ENCODE measurements at places on chromosomes 3 and 15.

DNA sequence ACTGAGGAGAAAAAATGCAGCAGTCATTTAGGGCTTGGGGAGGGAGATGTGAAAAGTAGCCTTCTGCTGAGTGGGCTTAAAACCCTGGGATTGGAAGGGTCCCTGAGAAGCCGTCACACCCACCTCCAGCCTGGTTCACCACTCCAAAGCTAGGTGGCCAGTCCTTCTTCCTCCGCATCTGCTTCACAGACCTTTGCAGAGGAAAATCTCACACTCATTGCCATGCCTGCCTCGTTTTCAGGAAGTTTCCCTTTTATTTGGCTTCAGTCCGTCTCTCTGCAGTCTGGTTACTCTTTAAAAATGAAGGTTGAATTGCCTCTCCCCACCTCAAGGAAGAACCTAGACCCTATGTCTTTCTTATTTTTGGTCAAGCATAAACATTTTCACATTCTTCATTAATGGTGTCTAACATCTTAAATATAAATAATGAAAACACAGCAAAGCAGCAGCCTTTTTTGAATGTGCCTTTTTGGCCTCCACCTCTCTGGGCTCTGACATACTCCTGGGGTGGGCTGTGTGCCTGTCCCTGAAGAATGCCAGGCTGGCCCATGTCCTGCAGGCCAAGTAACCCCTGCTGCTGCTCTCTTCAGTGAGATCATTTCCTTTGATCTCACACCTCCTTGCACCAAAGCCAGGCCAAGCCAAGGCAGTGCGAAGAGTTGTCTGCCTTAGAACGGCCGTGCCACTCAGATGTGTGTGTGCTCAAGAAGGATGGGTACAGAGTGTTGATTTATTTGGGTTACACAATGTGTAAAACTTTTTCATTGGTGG, 11.0 kb downstream of the MRAS start:
- DNase-seq = no peak

GRCh38 chr3:188916934-188917401, 254.8 kb upstream of the TPRG1 start:
- no peak for DNase-seq

- DNase-seq = no peak
These were observed 471.2 kb downstream of the NR2F2 start for GRCh38 chr15:96801576-96802150.

DNA sequence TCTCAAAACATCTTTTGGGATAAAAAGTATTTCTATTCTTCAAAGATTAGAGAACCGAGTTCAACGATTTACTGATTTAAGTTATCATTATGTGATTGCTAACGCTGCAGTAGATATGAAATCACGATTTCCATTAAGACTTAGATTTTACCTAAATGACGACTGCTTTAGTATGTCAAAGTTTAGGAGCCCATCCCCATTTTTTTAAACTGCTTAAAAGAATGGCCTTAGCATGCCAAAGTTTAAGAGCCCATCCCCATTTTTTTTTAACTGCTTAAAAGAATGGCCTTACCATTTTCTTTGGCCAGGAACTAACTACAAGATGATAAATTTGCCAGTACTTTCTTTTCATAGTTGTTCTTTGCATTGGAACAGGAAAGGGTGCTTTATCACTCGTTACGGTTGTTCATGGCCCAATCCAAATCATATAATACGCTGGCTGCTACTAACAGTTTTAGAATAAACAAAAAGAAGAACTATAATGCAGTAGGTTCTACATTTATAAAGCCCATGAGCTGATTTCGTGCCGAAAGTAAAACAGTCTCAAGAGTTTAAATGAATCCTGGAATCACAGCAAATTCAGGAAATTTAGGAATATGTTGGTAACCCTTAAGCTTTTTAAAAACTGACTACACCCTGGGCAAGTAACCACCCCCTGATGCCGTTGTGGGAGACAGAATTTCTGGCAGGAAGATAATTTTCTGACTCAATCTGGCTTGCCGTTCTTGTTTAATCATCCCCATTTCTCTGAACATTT, 869 bp upstream of the TSC22D2 start:
- no peak for DNase-seq

DNA sequence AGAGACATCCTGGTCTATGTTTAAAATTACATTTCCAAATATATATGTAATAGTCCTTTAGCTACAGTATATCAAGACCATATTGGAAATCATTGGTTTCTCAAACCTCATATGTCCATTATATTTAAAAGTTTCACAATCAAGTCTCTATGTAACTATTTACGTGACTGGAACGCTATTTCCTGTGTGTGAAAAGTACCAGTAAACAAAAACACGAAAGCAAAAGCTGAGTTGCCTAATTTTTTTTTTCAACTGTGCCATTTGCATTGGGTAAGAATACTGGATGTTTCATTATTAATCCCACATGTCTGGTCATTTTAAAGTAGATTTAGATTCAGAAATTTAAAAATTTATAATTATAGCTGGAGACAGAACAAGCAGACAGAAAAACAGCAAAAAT, 381.4 kb downstream of the TBC1D5 start:
- no peak for DNase-seq

GRCh38 chr15:34304613-34305012, 33.0 kb downstream of the SLC12A6 start:
- DNase-seq = no peak

DNA sequence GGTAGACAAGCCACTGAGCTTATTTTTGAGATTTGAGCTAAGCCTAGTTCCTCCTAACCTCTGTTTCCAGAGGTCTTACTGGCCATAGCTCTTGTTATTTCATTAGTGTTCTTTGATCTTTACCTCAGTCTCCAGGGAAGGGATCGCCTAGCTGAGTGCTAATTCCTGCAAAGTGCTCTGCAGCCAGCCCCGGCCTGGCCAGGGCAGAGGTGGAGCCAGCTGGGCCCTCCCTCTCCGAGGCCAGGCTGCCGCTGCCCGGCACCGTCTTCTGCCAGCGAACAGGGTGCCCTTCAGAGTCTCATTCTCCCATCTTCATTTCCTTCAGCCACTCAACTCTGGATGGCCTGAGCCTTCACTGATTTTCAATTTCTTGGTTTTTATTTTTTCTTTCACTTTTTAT, 19.7 kb downstream of the FAN1 start:
- DNase-seq = no peak

GRCh38 chr3:195155570-195156241, 115.3 kb downstream of the XXYLT1 start:
- DNase-seq = peak; percentile 80

DNA sequence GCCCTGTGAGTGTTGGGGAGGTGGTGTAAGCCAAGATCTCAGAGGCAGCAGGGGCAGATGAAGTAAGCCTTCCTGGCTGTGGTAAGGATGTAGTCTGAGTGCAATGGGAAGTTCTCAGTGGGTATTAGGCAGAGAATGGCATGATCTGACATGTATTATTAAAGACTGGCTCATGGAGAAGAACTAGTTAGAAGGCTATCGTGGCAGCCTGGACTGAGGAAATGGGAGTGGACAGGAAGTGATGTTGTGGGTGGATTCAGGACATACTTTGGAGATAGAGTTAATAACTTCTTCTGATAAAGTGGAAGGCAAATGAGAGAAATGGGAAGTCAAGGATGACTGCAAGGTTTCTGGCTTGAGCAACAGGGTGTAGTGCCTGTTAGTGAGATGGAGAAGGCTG, 250.9 kb upstream of the CFAP20DC start:
- no peak for DNase-seq

- DNase-seq = no peak
These were observed 46.4 kb upstream of the TSEN2 start for GRCh38 chr3:12437861-12438260.
